ENCODE measurements at places on chromosomes 1 and 21.

DNA sequence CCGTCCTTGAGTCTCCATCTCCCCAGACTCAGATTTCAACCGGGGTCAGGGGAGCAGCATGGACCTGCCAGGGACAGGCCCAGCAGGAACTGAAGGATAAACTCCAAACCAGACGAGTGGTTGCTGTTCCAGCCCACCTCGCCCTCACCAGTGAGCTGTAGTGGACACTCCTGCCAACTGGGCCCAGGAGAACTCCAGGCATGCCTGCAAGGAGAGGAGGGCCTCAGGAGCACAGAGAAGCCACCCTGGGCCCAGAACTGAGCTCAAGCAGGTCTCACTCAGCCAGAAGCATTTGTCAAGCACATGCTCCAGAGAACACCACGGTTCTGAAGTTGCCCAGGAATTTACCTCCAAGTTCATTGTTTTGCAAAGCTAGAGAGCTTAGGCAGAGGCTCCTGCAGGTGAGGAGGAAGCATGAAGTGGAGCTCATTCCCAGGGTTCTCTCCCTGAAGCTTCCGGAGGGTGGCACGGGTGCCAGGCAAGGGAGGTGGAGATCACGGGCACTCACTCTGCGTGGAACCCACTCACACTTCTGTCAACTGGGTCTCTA lies 61.0 kb downstream of the MATN1 start:
- no peak for DNase-seq

DNA sequence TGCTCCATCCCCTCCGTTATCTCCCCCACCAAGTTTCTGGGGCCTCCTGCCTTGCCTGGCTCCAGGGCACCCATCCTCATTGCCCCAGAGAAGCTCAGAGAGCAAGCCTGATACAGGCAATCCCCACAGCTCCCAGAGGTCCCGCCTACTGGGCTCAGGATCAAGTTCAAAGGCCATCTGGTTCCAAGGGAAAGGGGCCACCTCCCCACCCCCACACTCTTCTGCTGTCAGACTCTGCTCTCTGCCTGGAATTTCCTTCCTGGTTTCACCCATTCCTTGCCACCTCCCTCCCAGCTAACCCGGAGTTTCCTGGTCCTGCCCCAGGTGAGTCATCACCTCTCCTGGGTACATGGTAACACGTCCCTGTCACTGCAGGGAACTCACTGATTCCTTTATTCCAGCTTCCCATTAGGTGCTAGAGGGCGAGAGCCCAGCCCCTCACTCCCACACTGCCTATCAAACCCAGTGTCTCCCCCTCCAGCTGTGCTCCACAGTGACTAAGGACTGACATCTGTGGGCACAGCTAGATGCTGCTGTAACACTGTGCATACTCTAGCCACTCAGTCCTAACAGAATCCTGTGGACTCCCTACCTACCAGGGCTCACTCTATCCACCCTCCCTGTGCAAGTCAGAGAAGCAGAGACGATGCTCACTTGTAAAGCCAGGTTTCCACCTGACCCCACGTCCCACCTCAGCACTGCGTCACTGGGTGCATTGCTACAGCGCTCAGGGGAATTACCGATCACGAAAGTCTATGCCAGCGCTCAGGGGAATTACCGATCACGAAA lies 21.8 kb downstream of the RSPH1 start:
- peak; percentile 9 for DNase-seq

GRCh38 chr1:3456449-3456963 lies 2.0 kb downstream of the ARHGEF16 start:
- DNase-seq = no peak

GRCh38 chr1:229089586-229090208 lies 181.2 kb upstream of the RAB4A start:
- DNase-seq = no peak

GRCh38 chr1:218674280-218674773 lies 329.2 kb downstream of the TGFB2 start:
- DNase-seq = peak; percentile 9

DNA sequence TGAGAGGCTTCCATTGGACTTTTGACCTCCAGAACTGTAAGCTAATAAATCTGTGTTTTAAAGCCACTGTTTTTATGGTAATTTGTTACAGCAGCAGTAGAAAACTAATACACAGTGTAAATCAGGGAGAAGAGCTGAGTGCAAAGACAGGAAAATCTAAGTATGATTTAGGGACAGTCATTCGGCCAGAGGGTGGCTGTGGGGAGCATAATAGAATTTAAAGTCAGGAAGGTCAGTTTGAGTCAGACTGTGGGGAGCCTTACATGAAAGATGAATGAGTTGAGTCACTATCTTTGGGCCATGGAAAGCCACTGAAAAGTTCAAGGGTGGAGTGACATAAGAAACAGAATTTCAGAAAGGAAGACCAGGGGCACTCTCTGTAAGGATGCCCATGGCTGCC lies 52.4 kb upstream of the SSX2IP start:
- no peak for DNase-seq

GRCh38 chr1:31181515-31182343 lies 58.0 kb downstream of the NKAIN1 start:
- DNase-seq = peak; percentile 14

DNA sequence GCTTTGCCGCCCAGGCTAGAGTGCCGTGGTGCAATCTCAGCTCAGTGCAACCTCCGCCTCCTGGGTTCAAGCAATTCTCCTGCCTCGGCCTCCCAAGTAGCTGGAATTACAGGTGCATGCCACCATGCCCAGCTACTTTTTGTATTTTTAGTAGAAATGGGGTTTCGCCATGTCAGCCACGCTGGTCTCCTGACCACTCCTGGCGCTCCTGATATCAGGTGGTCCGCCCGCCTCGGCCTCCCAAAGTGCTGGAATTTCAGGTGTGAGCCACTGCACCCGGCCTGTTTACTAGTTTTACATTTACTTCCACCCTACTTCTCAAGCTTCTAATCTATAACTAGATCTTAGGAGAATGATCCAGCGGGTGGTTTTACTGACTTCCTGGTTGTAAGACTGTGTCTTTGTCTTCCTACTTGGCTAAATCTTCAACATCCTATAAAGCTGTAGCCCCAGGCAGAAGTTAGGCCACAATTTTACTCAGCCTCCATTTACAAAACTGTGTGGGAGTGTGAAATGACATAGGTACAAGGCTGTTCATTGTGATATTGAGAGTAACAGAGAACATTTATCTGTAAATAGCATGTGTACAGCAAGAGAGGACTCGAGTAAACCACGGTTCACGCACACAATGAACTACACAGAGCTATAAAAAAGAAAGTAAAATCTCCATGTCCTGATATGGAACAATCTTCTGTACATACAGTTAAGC lies 9.6 kb upstream of the POU2F1 start:
- no peak for DNase-seq

DNA sequence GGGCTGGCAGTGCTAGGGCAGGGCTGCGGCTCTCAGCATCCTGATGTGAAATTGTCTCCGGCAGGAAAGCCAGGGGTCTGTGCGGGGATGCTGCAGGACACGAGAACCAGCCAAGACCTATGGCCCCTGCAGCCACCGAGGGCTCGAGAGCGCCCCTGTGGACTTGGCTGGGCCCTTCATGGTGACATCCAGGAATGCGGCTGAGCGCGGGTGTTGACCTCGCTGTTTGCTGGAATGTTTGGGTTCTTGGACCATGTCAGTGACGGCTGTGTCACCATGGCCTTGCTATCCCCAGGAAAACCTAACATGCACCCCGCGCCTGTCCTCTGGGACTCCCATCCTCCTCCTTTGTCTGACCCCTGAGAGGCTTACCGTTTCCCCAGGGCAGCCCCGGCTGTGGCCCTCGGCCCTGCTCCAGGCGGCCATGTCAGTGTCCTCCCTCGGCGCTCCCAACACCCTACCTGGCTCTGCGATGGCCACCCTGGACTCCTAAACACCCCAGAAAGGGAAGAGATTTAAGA lies 14.3 kb upstream of the C1orf174 start:
- DNase-seq = no peak

- no peak for DNase-seq
Observed at GRCh38 chr21:42356046-42356445, 5.3 kb upstream of the TFF2 start.

- DNase-seq = no peak
Observed at GRCh38 chr1:81731989-81732388, 68.7 kb upstream of the ADGRL2 start.

GRCh38 chr1:45687754-45688740 lies at the start of gene TMEM69:
Gene TMEM69 (plus strand): TSS chr1:45688181. CDS start chr1:45691069, 2,888 bp downstream.
- peak; percentile 84 for DNase-seq

GRCh38 chr1:243912347-243912746 lies 62.3 kb upstream of the AKT3 start:
- DNase-seq = no peak

GRCh38 chr1:185459141-185459540 lies 142.1 kb upstream of the IVNS1ABP start:
- no peak for DNase-seq

DNA sequence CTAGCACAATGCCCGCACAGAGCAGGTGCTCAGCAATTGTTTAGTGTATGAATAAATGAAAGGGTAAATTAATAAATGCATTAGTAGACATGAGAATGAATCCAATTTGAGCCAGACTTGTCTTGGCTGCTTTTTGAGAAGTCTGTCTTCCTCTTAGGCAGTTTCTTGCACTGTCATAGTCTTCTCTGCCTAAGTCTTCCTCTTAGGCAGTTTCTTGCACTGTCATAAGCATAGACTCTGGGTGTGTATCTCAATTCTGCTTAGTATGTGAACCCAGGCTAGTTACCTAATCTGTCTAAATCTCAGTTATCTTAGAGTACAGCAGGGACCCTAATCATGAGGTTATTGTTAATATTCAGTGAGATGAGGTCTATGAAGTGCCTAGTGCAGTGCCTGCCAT lies 27.2 kb downstream of the NHLH2 start:
- DNase-seq = no peak

GRCh38 chr1:54273092-54273794 lies 73.3 kb downstream of the MRPL37 start:
- no peak for DNase-seq

- DNase-seq = no peak
Observed at GRCh38 chr1:1151306-1151705, 22.4 kb upstream of the TTLL10 start.

- DNase-seq = no peak
Observed at GRCh38 chr1:170155055-170155454, 9.3 kb downstream of the NTMT2 start.

- no peak for DNase-seq
Observed at GRCh38 chr1:11114966-11115365, 15.3 kb upstream of the EXOSC10 start.

GRCh38 chr1:220045356-220046051 lies 801 bp downstream of the EPRS1 start:
- DNase-seq = no peak

- DNase-seq = no peak
Observed at GRCh38 chr1:117250061-117250606, 39.4 kb upstream of the VTCN1 start.

DNA sequence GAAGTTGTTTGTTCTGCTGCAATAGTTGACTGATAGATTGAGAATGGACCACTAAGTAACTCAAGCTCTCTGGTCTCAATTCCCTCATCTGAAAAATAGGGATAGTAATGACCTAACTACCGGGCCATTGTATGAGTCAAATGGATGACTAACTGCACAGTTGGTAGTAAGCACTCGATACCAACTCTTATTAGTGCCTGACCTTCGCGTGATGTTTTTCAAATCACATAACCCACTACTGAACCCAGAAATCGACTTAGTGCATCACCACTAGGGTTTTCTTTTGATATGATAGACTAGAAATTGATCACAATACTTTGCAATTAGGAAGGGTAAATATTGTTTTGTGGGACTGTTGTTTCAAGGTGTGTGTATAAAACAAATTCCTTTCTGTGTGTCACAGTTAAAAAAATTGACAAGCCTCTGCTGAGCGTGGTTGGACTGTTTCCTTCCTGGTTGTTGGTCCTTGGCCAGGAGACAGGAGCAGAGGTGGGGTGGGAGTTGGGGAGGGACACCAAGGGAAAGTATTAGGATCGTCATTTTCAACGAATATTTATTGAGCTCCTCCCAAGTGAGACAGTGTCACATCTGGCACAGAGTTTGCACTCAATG lies 54.0 kb upstream of the LRP8 start:
- peak; percentile 15 for DNase-seq

DNA sequence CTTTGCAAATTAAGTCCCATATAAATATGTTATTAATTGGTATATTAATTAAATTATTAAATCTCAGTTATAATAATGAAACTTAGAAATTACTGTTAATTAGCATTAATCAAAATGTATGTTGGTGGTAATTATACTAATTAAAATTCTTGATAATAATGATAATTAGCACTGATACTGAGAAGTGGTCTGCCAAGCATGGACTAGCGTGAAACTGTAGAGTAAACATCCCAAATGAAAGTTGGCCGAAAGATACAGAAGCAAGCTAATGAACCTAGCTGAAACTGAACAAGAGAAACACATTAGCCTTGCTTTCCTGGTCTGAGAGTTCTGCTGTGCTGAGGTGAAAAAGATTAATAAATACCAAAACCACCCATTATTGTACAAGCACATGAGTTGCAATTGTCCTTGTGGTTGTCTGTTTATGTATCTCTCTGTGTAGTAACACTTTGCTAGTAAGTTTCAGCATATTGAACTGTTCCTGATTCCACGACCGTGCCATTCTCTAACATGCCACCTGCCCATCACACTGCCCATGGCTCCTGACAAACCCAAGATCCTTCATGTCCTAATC lies 341.8 kb downstream of the PLPP3 start:
- no peak for DNase-seq

DNA sequence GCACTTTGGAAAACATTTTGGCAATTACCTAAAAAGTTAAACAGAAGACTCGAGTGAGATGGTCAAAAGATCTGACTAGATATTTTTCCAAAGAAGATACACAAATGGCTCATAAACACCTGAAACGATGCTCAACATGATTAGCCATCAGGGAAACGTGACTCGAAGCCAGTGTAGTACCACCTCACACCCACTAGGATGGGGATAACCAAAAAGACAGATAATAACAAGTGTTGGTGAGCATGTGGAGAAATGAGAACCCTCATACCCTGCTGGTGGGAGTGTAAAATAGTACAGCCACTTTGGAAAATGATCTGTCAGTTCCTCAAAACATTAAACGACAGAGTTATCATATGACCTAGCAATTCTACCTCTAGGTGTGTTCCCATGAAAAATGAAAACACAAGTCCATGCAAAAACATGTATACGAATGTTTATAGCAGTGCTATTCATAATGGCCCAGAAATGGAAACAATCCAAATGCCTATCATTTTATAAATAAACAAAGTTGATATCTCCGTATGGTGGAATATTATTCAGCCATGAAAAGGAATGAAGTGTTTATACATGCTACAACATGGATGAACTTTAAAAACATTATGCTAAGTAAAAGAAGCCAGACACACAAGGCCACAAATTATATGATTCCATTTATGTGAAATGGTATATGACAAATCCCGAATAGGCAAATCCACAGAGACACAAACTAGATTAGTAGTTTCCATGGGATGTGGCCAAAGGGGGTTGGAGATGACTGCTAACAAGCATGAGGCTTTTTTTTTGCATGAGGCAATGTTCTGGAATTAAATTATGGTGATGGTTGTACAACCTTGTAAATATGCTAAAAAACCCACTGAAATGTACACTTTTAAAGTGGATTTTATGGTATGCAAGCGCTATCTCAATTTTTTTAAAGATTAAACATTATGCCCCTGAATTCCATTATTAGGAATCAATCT lies 625.3 kb downstream of the KIF26B start:
- no peak for DNase-seq
